PC-3 (cell line): ENCODE measurements at places on chromosomes 11 and 22.

GRCh38 chr11:107009190-107009589, 9.1 kb downstream of the GUCY1A2 start:
- no peaks in the 10 kb centered on the region for H3K36me3 ChIP-seq
- no peak overlapping the region for H3K27ac ChIP-seq
- no peak for DNase-seq
- H3K27me3 ChIP-seq: no peaks in the 10 kb centered on the region
- H3K4me3 ChIP-seq: no peak overlapping the region

GRCh38 chr11:113874581-113875233, 665 bp downstream of the USP28 start:
- peaks cover 23% of the 10 kb centered on the region for H3K4me1 ChIP-seq
- H3K27me3 ChIP-seq: no peaks in the 10 kb centered on the region
- peak; percentile 34 for DNase-seq
- peak overlapping the region; percentile 98 for H3K4me3 ChIP-seq
- no peak overlapping the region for H3K27ac ChIP-seq

- no peak overlapping the region for H3K27ac ChIP-seq
- peak; percentile 66 for DNase-seq
- peaks cover 35% of the 10 kb centered on the region for H3K4me1 ChIP-seq
- H3K36me3 ChIP-seq: no peaks in the 10 kb centered on the region
- no peak overlapping the region for H3K4me3 ChIP-seq
These were observed 99.4 kb downstream of the ZBTB16 start for GRCh38 chr11:114158886-114159285.

GRCh38 chr11:71385091-71385490, 63.1 kb downstream of the DHCR7 start:
- H3K4me1 ChIP-seq: no peaks in the 10 kb centered on the region
- H3K36me3 ChIP-seq: no peaks in the 10 kb centered on the region
- H3K27me3 ChIP-seq: peaks cover 74% of the 10 kb centered on the region
- H3K4me3 ChIP-seq: no peak overlapping the region

DNA sequence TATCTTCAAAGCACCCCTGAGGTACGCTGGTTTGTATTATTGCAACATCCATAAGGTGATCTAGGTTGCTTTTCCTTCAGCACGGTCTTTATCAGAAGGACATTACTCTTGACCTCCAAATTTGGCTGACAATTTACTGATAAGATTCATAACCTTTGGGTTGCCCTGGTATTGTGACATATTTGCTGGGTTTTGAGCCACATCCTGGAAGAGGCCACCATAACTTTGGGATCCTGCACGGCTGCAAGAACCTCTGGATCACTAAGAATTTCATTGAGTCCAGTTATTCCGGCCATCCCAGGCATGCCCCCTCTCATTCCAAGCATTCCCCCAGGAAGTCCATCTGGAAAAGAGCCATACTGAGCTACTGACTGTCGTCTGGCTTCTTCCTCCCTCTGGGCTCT, 6.5 kb upstream of the PLET1 start:
- no peak for DNase-seq
- H3K36me3 ChIP-seq: no peaks in the 10 kb centered on the region
- H3K27me3 ChIP-seq: no peaks in the 10 kb centered on the region
- no peak overlapping the region for H3K27ac ChIP-seq
- H3K4me3 ChIP-seq: no peak overlapping the region

GRCh38 chr11:61769169-61769920, 16.9 kb downstream of the MYRF start:
- H3K4me3 ChIP-seq: no peak overlapping the region
- no peaks in the 10 kb centered on the region for H3K27me3 ChIP-seq
- DNase-seq: no peak
- H3K36me3 ChIP-seq: no peaks in the 10 kb centered on the region
- no peaks in the 10 kb centered on the region for H3K4me1 ChIP-seq
- no peak overlapping the region for H3K27ac ChIP-seq

- H3K4me3 ChIP-seq: peak overlapping the region; percentile 80
- H3K27ac ChIP-seq: no peak overlapping the region
- H3K27me3 ChIP-seq: no peaks in the 10 kb centered on the region
- no peaks in the 10 kb centered on the region; the same call in 1 of the 2 replicates for H3K36me3 ChIP-seq
These were observed 1.1 kb downstream of the LZTR1 start for GRCh38 chr22:20983081-20983771.

- peaks cover 7% of the 10 kb centered on the region; the same call in 1 of the 2 replicates for H3K4me1 ChIP-seq
- H3K36me3 ChIP-seq: no peaks in the 10 kb centered on the region
- H3K27me3 ChIP-seq: no peaks in the 10 kb centered on the region
- DNase-seq: no peak
These were observed 4.0 kb upstream of the FCHSD2 start for GRCh38 chr11:73145986-73146575.
